ENCODE measurements at places on chromosomes 12 and 14. TPM values are rescaled to one million over a fixed set of nuclear protein-coding genes. Genes with fewer than 3 reads are reported as not detected.

TOMM20L gene
- total RNA-seq, result not detected

DNA sequence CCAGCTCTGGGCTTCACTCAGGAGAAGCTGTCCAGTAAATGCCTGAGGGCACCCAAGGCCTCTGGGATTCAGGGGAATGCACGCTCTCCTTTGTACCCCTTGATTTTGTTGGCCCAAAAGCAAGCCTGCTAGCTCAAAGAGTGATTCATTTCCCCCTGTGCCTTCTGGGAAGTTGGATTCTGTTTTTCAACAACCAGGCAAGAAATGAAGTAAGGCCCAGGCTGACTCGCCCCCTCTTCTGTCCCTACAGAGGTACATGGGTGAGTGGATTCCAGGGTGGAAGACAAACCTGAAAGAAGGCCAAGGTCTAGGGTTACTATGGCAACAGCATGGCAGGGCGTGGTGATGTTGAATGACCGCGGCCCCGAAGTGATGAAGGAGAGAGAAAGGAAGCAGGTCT is 9.3 kb upstream of the SERPINA5 start:
- DNase-seq, result no peak

- no peak for DNase-seq
Observed at GRCh38 chr14:55274146-55274545, 2.9 kb downstream of the FBXO34 start.

POTEM gene
- not detected for total RNA-seq

- DNase-seq, result no peak
Observed at GRCh38 chr14:20184181-20184580, 6.5 kb upstream of the OR11G2 start.

DNA sequence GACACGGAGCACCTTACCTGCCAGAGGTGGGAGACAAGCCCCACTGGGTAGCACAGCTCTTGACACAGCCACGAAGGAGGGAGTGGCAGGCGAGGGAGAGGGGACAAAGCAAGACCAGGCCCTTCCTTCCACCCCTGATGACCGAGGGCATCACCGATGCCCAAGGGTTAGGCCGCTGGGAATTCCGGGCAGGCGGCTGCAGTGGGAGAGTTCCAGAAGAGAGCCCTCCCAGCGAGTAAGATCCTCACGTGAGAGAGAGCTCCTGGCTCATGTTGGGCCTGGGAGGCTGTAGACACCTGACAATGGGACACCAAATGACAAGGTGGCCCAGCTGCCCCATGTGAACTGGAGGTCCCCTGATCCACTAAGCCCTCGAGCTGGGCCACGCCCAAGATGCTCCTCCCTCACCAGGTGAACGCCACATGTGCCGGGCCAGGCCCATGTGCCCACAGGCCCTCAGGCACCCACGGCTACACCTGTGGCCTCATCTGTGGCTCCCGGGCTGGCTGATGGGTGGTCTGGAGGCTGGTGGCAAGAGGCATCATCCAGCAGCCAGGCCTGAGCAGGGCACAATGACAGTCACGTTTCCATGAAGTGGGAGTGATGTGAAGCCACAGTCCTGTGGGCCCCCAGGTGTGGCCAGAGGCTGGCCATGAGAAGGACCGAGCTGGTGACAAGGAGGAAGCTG is 32.1 kb upstream of the C14orf180 start:
- no peak for DNase-seq

- DNase-seq, result no peak
Observed at GRCh38 chr14:101588990-101589389, 27.7 kb downstream of the DIO3 start.

- no peak for DNase-seq
Observed at GRCh38 chr12:57496822-57497221, 9.0 kb downstream of the MARS1 start.

BATF gene
- 5.7 TPM for total RNA-seq

- no peak for DNase-seq
Observed at GRCh38 chr14:75783184-75783583, 122.1 kb downstream of the TTLL5 start.

DNA sequence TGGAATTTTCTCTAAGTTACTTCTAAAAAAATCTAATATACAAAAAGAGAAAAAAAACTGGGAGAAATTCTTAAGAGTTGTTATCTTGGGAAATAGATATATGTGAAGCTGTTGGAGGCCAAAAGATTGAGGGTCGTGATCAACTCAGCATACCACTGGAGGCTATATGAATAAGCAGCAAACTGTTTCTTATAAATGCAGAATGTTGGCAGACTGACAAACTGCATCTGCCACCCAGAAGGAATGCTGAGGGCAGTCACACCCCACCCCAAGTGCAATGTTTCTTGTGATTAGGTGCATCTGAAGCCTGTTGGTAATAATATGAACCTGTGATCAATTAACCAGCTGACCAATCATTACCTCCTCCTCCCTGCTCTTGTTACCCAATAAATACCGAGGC is 818.6 kb upstream of the MGAT4C start:
- DNase-seq, result no peak

POU6F1 gene
- total RNA-seq, result 12.4 TPM

GRCh38 chr12:54658306-54659264 is 10.4 kb upstream of the DCD start:
- DNase-seq, result peak; percentile 31

USP30 gene
- total RNA-seq, result 20.4 TPM

- DNase-seq, result no peak
Observed at GRCh38 chr12:11734580-11735180, 85.2 kb downstream of the ETV6 start.

DNA sequence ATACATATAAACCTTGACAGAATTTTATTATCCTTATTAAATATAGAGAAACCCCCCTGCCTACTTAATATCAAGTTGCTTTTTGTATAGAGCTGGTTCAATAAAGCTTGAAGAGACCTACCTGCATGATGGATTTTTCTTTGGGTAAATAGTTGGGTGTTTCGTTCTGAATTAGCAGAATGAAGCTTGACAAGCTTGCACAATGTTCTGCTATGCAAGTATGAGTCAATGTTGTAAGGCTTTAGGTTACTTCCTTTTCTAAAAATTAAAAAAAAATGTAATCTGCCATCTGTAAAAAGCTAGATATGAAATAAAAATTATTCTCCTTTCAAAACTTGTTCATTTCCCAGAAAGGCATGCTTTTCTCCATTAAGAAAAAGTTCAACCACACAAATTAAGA is 1662.6 kb upstream of the SEL1L start:
- no peak for DNase-seq

KCNA5 gene
- total RNA-seq, result 1.4 TPM

DNA sequence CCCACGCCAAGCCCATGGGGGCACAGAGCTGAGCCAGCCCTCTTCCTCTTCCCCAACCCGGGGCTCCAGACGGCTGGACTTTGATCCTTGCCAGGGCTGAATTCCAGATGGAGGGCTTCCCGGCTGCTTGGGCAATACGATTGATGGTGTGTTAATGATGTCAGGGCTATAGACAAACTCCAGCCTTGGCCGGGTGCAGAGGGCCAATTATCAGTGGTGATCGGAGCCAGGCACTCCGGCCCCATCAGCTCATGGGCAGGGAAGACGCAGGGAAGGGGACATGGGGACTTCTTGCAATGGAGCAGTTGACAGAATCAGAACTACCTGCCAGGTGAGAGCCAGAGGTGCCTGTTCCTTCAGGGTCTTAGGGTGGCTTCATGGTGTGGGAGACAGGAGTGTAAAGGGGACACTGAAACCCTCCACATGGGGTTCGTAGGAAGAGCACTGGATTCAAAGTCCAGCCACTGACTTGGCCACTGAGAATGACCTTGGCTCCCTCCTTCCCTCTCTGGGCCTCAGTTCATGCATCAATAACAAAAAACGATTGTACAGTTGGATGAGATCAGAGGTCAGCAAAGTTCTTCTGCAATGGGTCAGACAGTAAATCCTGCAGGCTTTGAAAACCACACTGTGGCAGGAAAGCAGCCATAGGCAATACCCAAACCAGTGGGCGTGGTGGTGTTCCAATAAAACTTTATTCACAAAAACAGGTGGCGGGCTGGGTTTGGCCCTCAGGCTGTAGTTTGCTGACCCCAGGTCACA is 333.7 kb downstream of the MED13L start:
- peak; percentile 30 for DNase-seq

RPGRIP1 gene
- 0.49 TPM for total RNA-seq

EIF2S3B gene
- total RNA-seq, result 2.6 TPM

- DNase-seq, result no peak
Observed at GRCh38 chr12:44672042-44672441, 204.1 kb downstream of the NELL2 start.

NGDN gene
- 22.9 TPM for total RNA-seq

- peak; percentile 48 for DNase-seq
Observed at GRCh38 chr14:69574263-69574953, at the start of gene CCDC177. TSS of gene CCDC177 (minus strand) at chr14:69574871. CDS start at chr14:69573622, 1,249 bp downstream.

- DNase-seq, result no peak
Observed at GRCh38 chr12:76786986-76787385, 23.1 kb downstream of the ZDHHC17 start.

DNA sequence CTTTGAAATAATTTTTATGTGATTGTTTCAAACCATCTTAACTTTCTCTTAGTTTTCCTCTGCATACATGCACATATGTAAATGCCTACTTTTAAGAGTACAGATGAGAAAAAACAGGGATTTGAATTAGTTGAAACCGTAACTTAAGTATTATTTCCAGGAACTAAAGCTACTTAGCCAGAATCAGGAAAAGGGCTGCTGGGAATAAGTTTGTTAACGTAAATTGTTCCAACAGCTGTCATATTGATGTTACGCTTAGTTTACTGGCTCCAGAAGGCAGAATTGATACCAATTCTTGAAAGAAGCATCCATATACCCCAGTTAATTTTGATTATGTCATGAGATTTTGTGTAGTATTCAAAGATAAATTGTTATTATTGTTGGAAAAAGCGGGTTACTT is 17.9 kb upstream of the KLRF1 start:
- no peak for DNase-seq

DNA sequence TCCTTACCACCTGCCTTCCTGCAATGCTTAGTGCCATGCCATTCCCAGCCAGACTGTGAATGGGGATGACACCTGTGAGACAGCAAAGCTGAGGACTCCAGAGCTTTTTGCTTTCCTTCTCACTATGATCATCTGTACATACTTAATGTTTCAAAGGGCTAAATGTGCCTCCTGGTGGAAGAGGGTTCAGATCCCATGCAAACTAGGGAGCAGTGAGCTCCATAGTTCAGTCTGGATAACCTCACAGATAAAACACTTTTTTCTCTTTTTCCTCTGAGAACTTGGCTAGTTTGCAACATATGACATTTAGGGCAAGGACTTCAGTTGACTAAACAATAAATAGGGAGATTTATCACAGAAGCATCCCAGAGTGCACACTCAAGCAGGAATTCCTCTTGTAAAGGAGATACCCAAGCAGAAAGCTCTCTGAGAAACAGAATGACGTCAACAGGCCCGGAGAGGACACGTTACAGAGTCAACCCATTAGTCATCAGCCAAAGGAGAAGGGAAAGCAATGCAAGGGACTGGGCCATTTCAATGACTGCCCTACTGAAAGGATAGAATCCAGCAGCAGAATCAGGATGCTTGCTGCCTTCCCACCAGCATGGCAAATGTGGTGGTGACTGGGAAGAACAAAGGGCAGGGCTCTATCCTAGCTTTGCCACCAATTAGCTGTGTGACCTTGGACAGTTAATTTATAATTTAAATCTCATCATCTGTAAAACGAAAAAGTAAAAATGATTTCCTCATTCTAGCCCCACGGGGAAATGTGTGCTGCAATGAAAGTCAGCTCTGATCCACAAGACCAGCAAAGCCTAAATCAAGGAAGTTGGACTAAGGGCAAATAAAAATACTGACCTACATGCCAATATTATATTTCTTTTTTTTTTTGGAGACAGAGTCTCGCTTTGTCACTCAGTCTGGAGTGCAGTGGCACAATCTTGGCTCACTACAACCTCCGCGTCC is 80.8 kb upstream of the ACTN1 start:
- DNase-seq, result peak; percentile 60

SRRM4 gene
- 0.03 TPM for total RNA-seq

DNA sequence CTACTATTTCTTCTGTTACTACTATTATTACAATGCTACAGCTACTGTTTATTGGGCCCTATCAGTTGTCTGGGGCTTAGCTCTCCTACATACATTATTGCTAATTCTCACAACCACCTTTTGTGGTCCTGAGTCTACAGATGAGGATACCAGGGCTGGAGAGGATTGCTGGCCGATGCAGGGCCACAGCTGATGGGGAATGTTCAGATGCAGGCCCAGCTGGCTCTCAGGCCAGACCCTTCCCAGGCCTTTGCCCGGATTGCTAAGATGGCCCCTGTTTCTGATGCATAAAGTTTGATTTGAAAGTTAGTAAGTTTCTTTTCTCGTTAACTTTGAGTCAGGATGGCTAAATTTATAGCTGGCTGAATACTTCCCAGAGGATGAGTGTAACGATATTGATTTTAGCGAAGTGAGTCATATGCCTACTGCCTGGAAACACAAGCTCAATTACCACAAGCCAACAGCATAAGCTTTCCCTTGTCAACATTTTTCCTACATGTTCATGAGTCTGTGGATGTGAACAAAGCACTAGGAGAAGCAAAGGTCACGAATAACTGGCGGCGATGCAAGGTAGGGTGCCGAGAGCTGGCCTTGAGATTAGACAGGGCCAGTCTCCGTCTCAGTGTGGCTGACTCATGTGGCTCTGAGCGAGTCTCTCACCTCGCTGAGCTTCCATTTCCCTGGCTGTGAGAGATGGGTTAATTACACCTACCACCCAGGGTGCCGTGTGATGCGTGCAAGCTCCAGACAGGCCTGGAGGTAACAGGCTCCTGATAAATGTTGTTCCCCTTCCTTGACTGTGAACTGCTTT is 111.0 kb downstream of the BEGAIN start:
- DNase-seq, result peak; percentile 85

- DNase-seq, result no peak
Observed at GRCh38 chr12:12157424-12157823, 86.7 kb downstream of the BCL2L14 start.

DNA sequence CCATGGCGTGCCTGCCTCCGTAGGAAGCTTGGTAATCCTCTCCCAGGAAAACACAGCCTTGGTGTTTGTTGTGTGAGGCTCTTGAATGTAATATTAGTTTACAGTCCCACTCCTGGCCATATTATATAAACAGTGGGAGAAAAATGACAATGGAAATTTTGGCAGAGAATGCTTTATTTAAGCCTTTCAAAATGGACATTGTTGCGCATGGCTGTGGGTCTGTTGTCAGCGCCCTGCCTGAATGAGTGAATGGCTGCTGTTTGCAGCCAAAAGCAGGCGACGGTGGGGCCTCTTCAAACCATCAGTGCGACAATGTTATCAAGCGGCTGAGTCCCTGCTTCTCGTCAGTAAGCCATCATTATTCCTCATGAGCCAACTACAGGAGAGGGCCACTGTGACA is 201.8 kb upstream of the RMST start:
- DNase-seq, result no peak

TAS2R10 gene
- total RNA-seq, result 0.92 TPM

GRCh38 chr14:79165471-79166090 is 995.4 kb downstream of the NRXN3 start:
- no peak for DNase-seq

SLC25A21 gene
- 1.6 TPM for total RNA-seq

DNA sequence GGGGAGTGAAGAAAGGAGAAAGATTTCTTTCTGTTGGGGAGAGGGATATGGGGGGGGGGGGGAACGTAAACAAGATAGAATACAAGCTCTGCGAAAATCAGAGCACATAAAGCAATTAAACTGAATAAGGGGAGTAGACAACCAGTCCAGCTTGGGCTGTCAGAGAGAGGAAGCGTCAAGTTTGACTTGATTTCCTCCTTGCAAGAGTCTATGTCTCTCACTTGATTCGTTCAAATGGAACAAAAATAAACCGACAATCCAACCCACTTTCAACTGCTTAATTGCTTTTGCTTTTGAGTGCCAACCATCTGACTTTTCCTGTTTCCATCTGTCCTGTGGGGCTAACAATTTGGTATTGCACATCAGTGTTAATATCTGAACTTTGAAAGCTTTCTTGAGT is 942 bp downstream of the SYT1 start:
- no peak for DNase-seq

Measured in mucosa of gallbladder (tissue), 1 donor.